Activated T-helper 2 cell treated with anti-CD3 and anti-CD28 coated beads, Interferon-gamma antibody, Interleukin-2, Interleukin-4, amounts not matched to agents 10 μg/mL and 5 μg/mL and 100 μg/mL, durations not matched to agents 14 hours and 24 hours and 36 hours (primary cell): ENCODE measurements at places on chromosomes 1 and 21. TPM values are rescaled to one million over a fixed set of nuclear protein-coding genes. Genes with fewer than 3 reads are reported as not detected.

The SLAMF9 gene
- not detected in 2 replicates for total RNA-seq

The APOBEC4 gene
- total RNA-seq = not detected in 2 replicates

The SLC6A9 gene
- total RNA-seq = 2.1 and 3.2 TPM in 2 replicates

The GJA5 gene
- not detected in 2 replicates for total RNA-seq

The UTS2 gene
- total RNA-seq = not detected in 2 replicates

The COP1 gene
- total RNA-seq = 47.5 and 52.9 TPM in 2 replicates

The IQGAP3 gene
- total RNA-seq = 16.1 and 16.8 TPM in 2 replicates

The DMRTA2 gene
- not detected in 2 replicates for total RNA-seq

GRCh38 chr1:71312545-71312944, 231.7 kb upstream of the ZRANB2 start:
- H3K4me3 ChIP-seq = no peak overlapping the region
- DNase-seq = no peak
- no peaks in the 10 kb centered on the region for H3K36me3 ChIP-seq
- H3K4me1 ChIP-seq = no peaks in the 10 kb centered on the region
- H3K27ac ChIP-seq = no peak overlapping the region

DNA sequence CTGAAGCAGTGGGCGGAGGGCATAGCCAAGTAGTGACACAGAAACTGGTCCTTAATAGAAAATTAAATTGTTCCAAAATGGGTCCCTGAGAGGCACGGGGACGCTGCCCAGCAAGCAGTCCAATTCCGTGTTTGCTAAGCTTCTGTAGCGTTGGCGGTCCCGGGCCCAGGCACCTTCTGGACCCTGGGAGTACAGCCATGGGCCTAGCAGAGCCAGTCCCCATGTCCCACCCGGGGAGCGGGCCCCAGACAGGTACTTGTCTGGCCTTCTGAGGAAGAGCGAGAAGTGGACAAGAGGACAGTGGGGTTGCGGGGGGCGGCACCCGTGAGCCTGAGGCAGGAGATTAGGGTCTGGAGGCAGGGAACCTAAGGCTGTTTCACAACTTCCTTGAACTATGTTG, 11.5 kb upstream of the CCDC27 start:
- H3K27me3 ChIP-seq = no peaks in the 10 kb centered on the region
- H3K27ac ChIP-seq = no peak overlapping the region
- no peak for DNase-seq
- peaks cover 10% of the 10 kb centered on the region for H3K4me1 ChIP-seq
- no peak overlapping the region for H3K4me3 ChIP-seq

DNA sequence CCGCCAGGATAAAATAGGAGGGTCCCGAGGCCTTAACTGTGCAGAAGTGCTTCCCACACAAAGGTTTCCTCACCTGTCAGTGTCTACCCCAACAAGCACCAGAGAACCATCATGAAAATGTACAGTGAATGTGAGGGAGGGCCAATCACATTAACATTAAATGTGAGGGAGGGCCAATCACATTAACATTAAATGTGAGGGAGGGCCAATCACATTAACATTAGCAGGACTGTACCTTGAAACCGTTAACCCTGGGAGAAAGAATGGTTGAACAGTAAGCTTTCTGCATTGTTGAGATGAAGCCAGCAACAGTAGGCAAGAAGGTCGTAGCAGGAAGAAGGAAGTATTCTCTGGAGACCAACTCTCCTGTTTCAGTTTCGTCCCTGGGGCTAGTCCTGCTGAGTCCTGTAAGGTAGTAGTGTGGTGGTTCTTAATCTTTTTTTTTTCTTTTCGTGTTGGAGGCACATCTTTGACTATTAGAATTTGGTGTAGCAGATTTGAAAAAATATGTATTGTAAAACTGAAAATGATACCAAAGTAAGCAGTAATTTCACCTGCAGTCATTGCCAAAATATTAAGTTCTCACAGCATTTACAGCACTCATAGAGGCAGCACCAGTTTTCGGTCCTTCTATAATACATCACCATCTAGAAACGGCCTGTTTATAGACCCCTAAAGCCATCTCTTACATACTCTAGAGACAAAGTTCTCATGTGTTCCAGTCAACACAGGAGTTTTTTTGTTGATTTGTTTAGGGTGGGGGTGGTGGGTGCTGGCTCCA, 98.6 kb upstream of the PPP2R5A start:
- H3K4me1 ChIP-seq = peaks cover 32% of the 10 kb centered on the region
- no peaks in the 10 kb centered on the region for H3K36me3 ChIP-seq
- H3K4me3 ChIP-seq = peak overlapping the region; percentile 28
- H3K27ac ChIP-seq = peak overlapping the region; percentile 64

- H3K27me3 ChIP-seq = no peaks in the 10 kb centered on the region
- H3K36me3 ChIP-seq = peaks cover 50% of the 10 kb centered on the region
- no peak overlapping the region for H3K27ac ChIP-seq
- no peak for DNase-seq
- H3K4me1 ChIP-seq = no peaks in the 10 kb centered on the region
- no peak overlapping the region for H3K4me3 ChIP-seq
Observed at GRCh38 chr1:203720242-203720641, 44.7 kb upstream of the LAX1 start.

- DNase-seq = no peak
- peaks cover 14% of the 10 kb centered on the region for H3K4me1 ChIP-seq
Observed at GRCh38 chr1:92031281-92032110, 1.7 kb downstream of the EPHX4 start.

- H3K27ac ChIP-seq = peak within 1 kb of the TSS; percentile 77
- peaks cover 8% of the 10 kb centered on the region for H3K27me3 ChIP-seq
- H3K4me3 ChIP-seq = peak within 1 kb of the TSS; percentile 89
- H3K4me1 ChIP-seq = peaks cover 37% of the 10 kb centered on the region
Observed at GRCh38 chr21:33403128-33403785, at the start of gene IFNGR2. IFNGR2 (plus strand) TSS chr21:33403413; CDS start chr21:33403544, 131 bp downstream.

DNA sequence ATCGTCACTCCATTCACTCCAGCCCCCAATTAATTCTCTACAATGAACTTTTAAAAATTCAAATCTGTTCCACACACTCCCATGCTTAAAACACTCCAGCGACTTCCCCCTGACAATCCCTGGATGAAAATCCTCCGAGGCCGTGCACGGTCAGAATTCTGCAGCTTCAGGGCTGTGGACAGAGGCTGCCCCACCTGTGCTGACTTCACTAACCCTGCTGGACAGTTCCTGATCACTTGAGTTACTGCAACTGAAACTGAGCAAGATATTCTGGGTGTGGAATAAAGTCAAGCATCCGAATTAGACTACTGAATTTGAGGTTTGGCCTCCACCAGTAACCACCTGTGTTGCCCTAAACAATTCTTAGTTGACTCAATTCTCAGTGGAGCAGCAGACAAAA, 1.0 kb upstream of the JAK1 start:
- DNase-seq = no peak
- peaks cover 41% of the 10 kb centered on the region for H3K4me1 ChIP-seq
- H3K4me3 ChIP-seq = peak overlapping the region; percentile 81
- H3K27me3 ChIP-seq = no peaks in the 10 kb centered on the region
- H3K27ac ChIP-seq = peak overlapping the region; percentile 56

DNA sequence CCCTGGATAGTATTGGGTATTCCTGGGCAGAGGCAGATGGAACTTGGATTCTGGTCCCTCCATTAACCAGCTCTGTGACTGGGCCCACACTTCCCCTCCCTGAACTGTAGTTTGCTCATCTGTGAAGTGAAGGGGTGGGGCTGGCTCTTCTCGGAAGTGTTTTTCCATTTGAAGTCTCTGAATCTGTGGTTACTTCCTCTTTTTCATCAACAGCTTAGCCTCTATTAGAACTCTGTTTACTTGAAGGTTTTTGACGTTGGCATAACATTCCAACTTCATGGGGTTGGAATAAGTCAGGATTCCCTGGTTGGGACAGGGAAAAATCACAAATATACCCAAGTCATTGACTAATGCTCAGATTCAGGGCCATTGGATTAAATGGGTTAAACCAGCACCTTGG, 3.6 kb downstream of the KIAA0040 start:
- no peaks in the 10 kb centered on the region for H3K27me3 ChIP-seq
- peak; percentile 57 for DNase-seq
- peak overlapping the region; percentile 95 for H3K4me3 ChIP-seq
- H3K27ac ChIP-seq = peak overlapping the region; percentile 92

DNA sequence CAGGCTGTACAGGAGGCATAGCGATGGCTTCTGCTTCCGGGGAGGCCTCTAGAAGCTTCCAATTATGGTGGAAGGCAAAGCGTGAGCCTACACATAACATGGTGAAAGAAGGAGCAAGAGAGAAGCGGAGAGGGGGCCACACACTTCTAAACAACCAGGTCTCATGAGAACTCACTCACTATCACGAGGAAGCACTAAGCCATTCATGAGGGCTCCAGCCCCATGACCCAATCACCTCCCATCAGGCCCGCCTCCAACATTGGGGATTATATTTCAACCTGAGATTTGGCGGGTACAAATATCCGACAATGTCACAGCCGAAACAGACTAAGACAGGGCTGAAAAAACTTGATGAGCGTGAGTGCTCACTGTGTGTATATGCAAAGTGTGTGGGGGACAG, 89.3 kb upstream of the CNIH3 start:
- no peak for DNase-seq
- H3K4me1 ChIP-seq = no peaks in the 10 kb centered on the region
- no peak overlapping the region for H3K27ac ChIP-seq

GRCh38 chr1:84797603-84798002, 95.4 kb downstream of the LPAR3 start:
- no peak overlapping the region for H3K27ac ChIP-seq
- H3K27me3 ChIP-seq = peaks cover 21% of the 10 kb centered on the region
- no peak overlapping the region for H3K4me3 ChIP-seq
- H3K36me3 ChIP-seq = no peaks in the 10 kb centered on the region
- no peak for DNase-seq

GRCh38 chr1:244642988-244643387, 9.9 kb upstream of the DESI2 start:
- H3K27me3 ChIP-seq = peaks cover 8% of the 10 kb centered on the region
- no peak for DNase-seq
- no peaks in the 10 kb centered on the region for H3K36me3 ChIP-seq
- no peak overlapping the region for H3K27ac ChIP-seq
- H3K4me1 ChIP-seq = peaks cover 3% of the 10 kb centered on the region

- H3K27ac ChIP-seq = no peak overlapping the region
- peak overlapping the region; percentile 92 for H3K4me3 ChIP-seq
- H3K27me3 ChIP-seq = no peaks in the 10 kb centered on the region
- no peak for DNase-seq
- peaks cover 45% of the 10 kb centered on the region for H3K4me1 ChIP-seq
Observed at GRCh38 chr1:167722870-167723251, 1.1 kb downstream of the MPZL1 start.

- H3K36me3 ChIP-seq = no peaks in the 10 kb centered on the region
- no peak overlapping the region for H3K27ac ChIP-seq
- peak; percentile 23 for DNase-seq
- no peaks in the 10 kb centered on the region for H3K4me1 ChIP-seq
Observed at GRCh38 chr1:31617916-31618746, 642 bp downstream of the HCRTR1 start.

DNA sequence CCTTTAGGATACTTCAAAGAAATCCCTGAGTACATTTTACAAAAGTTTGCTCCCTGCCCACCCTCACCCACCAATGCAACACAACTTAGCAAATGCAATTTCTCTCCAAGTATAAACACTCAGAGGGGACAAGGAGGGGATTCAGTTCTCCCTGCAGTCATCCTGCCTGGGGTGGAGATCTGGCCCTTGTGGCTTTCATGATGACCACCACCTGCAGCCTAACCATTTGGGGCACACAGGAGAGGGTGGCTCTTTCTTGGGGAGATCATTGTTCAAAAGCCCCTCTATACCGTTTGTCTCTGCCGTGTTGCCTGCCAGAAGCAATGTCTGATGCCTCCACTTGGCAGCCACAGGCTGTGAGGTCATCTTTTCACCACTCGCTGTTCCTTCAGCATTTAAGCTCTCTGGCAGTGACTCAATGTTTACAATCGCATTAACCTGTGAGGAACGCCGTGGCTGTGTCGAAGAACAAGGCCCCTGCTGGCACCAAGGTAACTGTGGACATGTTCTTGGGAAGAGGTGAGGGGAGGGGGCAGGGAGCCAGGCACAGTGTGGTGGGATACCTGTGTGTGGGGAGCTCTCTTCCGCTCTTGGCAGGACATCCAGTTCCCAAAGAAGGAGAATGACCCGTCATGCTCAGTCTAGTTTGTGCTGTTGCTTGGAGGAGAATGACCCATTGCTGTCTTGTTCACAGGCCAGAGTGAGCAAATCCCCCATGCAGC, 103.9 kb upstream of the DUSP10 start:
- H3K4me3 ChIP-seq = no peak overlapping the region
- H3K4me1 ChIP-seq = peaks cover 14% of the 10 kb centered on the region
- H3K27ac ChIP-seq = no peak overlapping the region
- no peak for DNase-seq

DNA sequence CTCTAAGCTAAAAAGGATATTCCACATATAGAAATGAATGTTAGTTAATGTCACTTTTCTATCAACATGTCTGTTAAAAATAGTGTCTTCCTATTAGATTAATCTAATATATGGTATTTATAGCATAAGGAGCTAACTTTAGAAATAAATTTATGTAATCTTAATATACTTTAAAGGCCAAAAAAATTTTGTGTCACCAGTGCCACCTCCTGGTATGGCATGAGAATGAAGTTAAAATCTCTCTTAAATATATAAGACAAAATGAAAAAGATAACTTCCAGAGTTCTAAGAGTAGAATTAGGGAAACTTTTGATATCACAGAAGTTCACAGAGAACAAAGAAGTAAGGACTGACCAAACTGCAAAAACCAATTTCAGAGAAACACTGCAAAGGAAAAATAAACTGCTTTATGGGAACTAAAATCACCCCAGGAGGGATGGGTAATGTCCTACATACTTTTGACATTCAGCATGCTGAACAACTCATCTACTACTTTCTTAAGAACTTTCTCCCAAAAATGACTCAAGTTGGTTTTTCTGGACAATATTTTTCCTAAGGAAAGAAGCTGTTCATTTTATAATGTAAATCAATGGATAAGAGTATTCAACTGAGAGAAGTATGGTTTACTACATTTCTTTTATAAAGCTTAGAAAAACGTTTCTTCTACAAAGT, 82.8 kb downstream of the TRIM33 start:
- no peak overlapping the region for H3K4me3 ChIP-seq
- peaks cover 9% of the 10 kb centered on the region for H3K4me1 ChIP-seq
- DNase-seq = no peak
- H3K27me3 ChIP-seq = no peaks in the 10 kb centered on the region
- H3K27ac ChIP-seq = no peak overlapping the region
- peaks cover 52% of the 10 kb centered on the region for H3K36me3 ChIP-seq

DNA sequence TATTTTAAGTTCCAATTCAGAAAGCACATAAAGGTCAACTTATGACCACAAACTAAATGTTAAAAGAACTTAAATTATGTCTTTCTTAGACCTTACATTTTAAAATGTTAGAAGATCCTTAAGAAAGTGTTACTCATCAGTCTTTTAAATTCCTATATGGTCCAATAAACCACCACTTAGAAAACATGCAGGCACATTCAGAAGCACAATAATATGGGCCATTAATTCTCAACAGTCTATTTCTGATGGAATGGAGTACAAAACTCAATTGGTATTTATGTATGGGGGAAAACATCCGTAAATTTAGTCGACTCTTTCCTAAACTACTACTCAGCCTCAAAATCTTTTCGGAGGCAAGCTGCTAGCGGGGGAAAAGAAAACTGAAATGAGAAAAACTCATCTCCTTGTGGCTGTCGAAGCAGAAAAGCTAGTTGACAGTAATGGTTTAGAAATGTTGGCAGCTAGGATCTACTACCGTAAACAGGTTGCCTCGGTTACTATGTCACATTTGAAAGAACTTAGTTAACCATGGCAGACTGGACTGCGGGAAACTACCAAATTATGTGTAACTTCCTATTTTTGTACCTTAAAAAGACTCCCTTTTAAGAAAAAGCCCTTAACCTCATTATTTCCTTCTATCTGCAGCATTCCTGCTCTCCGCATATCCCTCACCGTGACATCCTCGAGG, 1.0 kb downstream of the TRMT1L start:
- no peak for DNase-seq
- H3K36me3 ChIP-seq = peaks cover 13% of the 10 kb centered on the region
- H3K27ac ChIP-seq = peak overlapping the region; percentile 92
- H3K27me3 ChIP-seq = no peaks in the 10 kb centered on the region
- H3K4me3 ChIP-seq = peak overlapping the region; percentile 95

- DNase-seq = no peak
- peaks cover 33% of the 10 kb centered on the region for H3K4me1 ChIP-seq
- H3K36me3 ChIP-seq = no peaks in the 10 kb centered on the region
Observed at GRCh38 chr1:8211883-8212579, 105.9 kb upstream of the SLC45A1 start.
